ENCODE measurements at places on chromosomes 4 and X.

DNA sequence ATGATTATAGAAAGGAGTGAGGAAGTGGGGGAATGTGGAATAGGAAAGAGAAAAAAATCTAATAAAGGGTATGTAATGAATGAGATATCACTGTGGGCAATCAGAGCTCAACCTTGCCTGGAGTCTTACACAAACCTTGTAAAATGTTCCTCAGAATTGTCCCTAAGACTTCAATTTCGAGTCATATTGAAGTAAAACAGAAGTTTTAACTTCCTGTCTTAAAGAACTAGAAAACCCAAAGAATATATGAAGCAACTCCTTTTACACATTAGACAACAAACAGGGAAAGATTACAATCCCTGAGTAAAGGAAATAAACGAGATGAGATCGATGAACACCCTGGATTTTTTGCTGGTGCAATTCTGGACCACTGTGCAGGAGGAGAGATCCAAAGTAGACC is 18.0 kb downstream of the CXCL2 start:
- no peak for DNase-seq

- no peak for DNase-seq
Observed at GRCh38 chr4:70746179-70746839, 24.5 kb downstream of the RUFY3 start.

DNA sequence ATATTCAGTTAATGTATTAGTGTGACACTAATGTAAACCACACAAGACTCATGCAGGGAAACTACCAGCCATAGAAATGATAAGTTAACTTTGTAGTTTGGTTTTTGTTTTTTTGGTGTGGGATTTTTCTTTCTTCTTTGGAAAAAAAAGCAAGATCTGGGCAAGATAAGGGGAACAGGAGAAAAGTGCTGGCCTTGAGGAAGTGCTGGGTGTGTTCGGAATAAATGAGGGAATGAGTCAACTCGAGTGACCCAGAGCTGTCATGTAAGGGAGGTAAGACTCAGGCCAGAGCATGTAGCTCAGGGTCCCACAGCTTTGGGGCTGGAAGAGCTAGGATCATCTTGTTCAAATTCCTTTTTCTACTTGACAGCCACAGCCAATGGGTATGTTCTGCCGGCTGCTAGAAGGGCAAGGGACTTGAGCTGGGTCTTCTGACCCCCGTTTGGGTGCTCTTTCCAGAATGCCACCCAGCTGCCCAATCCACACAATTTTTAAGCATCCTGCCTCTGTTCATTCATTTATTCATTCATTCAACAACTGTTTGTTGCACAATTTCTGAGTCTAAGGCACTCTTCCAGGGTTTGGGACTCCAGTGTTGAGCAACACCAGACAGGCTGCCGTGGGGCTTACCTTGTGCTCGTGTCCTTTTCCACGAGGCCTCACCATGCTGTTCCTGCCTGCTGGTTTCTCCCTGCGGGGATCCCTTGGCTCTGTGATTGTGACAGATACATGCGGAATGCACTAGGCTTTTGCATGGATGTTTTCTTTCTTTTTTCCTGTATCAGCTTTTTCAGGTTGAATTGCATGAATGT is 54.5 kb downstream of the CLDN34 start:
- DNase-seq, result no peak

GRCh38 chr4:53366301-53366716 is 448 bp upstream of the SCFD2 start:
- DNase-seq, result no peak

DNA sequence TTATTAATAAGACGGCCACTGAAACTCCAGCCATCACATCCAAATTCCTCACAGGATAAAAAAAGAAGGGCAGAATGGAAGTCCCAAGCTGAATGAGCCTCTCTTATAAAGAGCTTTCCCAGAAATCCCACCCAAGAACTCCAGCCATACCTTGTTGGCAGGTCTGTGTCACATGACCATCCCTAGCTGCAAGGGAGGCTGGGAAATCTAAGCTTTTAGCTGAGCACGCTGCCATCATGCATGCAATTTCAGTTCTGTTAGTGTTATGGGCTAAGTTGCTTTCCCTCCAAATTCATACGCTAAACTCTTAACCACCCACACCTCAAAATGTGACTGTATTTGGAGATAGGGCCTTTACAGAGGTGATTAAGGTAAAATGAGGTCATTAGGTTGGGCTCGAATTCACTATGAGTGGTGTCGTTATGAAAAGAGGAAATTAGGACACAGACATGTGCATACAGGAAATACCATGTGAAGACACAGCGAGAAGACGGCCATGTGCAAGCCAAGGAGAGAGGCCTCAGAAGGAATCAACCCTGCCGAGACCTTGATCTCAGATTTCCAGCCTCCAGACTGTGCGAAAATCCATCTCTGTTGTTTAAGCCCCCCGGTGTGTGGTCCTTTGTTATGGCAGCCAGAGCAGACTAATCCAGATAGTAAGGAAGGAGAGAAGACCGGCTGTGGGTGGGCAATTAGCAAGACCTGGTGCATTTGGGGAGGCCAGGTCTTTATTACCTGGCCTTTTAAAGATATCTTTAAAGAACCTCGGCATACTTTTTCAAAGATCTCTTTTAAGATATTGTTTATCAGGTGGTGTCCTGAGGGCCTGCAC is 317.6 kb downstream of the BCOR start:
- DNase-seq, result no peak

DNA sequence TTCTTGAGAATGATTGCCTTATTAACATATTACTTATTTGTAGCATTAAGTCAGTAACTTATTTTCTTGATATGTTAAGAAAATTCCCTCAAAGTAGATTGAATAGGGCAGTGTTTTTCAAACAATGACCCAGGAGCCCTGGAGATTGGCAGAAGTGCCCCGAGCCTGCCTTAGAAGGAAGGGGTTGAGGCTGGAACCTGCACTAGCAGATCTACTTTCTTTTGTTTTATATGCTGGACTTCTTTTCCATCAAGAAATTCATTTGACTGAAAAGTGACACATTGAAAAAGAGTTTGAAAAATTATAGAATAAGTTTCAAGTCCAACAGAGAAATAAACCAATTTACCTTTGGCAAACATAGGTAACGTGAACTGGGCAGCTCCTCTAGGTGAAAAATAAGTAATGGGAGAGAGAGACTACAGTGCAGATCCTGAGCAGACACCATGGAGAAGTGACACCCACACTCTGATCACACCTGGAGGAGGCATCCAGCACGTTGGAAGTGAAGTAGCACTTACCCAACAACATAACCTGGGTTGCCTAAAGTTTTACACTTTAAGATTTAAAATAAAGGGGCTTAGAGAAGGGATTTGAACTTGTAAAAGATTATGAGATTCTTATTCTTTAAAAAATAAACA is 18.6 kb downstream of the ARSJ start:
- DNase-seq, result no peak

DNA sequence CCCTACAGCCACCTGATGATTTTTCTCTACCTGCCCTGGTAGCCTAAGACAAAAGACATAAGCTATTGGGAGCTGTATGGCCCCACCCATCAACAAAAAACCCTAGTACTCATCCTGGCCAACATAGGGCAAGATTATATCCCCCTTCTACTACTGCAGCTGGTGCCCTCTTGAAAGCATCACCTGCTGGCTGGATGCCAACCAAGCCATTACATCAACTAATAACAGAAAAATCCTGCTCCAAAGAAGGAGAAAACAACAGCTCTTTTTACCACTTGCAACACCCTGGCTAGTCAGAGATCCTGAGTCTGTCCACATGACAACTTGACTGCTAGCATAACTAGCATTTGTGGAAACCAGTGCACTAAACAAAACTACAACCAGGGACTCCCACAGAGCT is 43.6 kb upstream of the UPRT start:
- DNase-seq, result no peak

- DNase-seq, result no peak
Observed at GRCh38 chr4:160217352-160217751, 1114.5 kb downstream of the RAPGEF2 start.

DNA sequence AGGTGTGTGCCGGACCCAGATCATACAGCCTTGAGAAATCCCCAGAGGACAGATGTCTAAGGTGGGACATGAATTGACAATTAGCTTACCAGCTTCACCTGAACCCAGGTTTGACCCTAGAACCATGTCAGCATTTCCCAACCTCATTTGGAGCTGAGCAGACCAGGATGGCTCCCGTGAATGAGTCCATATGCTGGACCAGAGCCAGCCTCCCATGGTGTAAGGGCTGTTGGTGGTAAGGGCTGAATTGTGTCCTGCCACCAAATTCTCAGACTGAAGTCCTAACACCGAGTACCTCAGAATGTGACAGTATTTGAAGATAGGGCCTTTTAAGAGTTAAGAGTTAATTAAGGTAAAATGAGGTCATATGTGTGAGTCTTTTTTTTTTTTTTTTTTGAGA is 88.3 kb downstream of the SLC34A2 start:
- no peak for DNase-seq

GRCh38 chr4:5018603-5019002 is 655 bp downstream of the CYTL1 start:
- DNase-seq, result no peak

GRCh38 chrX:49725923-49726904 is 30.4 kb upstream of the PAGE1 start:
- DNase-seq, result no peak

GRCh38 chrX:39152106-39152649 is 350.9 kb downstream of the MID1IP1 start:
- DNase-seq, result no peak

- no peak for DNase-seq
Observed at GRCh38 chr4:147863111-147863747, 131.3 kb downstream of the ARHGAP10 start.

GRCh38 chr4:87716371-87717265 is 66.5 kb downstream of the DMP1 start:
- no peak for DNase-seq

DNA sequence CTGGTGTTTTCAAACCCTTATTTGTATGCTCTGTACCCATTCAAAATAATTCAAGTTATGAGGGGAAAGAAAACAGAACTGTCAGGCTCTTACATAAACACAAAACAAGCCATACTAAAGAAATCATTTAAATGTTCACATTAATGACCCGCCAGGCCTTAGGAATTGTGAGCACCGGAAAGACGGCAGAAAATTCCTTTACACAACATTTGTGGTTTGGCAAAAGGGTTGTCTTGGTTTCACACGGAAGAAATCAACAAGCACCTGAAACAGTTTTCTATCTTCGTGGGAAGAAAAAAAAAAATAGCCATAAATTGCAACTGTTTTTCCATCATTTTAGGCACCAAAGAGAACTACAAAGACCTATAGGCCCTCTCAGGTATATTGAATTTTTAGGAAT is 188.5 kb upstream of the FTHL17 start:
- DNase-seq, result no peak

DNA sequence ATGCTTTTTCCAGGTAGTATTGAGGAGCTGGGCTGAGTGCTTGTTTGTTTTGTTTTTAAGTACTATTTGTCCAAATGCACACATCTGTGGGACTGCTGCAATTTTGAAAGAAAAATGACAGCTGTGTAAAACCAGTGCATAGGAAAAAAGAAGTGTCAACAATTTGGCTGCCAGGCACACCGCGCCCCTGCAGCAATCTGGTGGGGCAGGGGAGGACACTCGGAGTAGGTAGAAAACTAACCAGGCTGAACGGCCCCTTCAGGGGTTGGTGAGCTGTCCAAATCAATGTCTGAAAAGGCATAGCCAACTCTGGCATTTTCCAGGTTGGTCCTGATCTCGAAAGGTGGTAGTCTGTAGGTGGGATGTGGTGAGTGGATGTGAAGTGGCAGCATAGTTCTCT is 1.1 kb downstream of the LDOC1 start:
- DNase-seq, result no peak

DNA sequence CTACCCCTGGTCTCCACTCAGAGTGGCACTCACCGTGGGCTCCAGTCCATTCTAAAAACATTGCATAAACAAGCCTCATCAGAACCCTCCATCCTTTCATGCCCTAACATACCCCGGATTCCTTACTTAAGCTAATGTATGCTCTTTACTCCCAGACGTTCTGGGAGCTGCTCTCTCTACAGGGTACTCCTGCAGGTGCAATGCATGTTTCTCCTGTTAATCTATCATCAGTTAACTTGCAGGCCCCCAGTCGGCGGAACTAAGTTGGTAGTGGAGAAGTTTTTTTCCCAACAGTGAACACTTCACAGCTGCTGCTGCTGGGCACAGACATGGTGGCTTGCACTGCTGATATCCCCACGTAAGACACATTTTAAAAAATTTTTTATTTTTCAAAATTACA is 161.6 kb upstream of the FAT1 start:
- no peak for DNase-seq

- no peak for DNase-seq
Observed at GRCh38 chrX:111098874-111099273, 2.9 kb downstream of the PAK3 start.

- DNase-seq, result no peak
Observed at GRCh38 chr4:129883996-129884395, 788.0 kb downstream of the C4orf33 start.

GRCh38 chrX:87616371-87616770 is 98.8 kb downstream of the KLHL4 start:
- DNase-seq, result no peak

DNA sequence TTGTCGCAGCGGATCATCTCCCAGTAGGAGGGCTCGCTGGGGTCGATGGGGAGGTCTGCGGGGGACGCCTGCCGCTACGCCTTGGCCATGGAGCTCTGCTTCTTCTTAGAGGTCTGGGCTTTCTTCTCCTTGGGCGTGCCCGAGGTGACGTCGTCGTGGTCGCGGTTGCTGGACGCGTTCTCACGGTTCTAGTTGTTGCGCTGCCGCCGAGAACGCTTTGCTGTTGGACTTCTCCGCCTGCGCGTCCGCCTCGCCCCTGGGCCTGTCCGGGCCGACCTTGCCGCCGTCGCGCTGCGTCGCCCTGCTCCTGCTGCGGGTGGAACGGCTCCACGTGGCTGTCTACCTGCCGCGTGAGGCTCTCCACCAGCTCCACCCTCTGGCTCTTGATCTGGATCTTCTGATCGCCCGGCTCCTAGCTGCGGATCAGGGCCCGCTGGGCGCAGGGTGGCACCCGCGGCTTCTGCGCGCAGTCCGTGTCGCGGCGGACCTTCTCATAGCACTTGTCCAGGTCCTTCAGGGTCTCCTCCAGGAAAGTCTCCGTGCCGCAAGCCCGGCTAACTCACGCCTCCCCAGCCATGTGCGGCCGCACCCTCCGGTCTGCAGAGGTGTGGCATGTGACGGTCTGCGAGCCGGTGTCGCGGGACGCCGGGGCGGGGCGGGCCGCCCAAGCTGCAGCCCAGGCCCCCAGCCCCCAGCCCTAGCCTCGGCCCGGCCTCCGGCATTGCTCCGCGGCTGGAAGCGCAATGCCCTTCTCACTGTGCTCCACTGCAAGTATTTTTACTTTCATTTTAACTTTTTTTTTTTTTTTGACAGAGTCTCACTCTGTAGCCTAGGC is 40.5 kb upstream of the OGT start:
- peak; percentile 20 for DNase-seq

DNA sequence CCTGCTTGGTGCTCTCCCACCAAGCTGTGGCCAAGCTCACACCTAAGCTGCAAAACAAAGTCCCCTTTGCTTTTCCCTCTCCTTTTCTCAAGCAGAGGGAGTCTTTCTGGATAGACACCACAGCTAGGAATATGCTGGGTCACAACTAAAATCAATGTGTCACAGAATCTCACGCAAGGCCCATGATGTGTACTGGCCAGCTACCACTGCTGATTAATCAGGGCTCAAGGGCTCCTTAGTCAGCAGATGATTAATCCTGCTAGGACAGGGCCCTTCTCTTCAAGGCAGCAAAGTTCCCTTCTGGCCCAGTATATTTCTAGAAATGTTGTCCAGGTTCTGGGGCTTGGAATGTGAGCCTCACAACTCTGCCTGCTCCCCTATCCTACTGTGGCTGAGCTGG is 32.0 kb upstream of the TENT5D start:
- DNase-seq, result no peak

GRCh38 chr4:74258963-74259362 is 49.3 kb upstream of the EPGN start:
- DNase-seq, result no peak

Data from NCI-H2029 (cell line).